Caki2 (cell line): ENCODE measurements at places on chromosomes 12 and 14. TPM values are rescaled to one million over a fixed set of nuclear protein-coding genes. Genes with fewer than 3 reads are reported as not detected.

Gene TNS2
- 5.1 and 5.6 TPM in 2 replicates for total RNA-seq

DNA sequence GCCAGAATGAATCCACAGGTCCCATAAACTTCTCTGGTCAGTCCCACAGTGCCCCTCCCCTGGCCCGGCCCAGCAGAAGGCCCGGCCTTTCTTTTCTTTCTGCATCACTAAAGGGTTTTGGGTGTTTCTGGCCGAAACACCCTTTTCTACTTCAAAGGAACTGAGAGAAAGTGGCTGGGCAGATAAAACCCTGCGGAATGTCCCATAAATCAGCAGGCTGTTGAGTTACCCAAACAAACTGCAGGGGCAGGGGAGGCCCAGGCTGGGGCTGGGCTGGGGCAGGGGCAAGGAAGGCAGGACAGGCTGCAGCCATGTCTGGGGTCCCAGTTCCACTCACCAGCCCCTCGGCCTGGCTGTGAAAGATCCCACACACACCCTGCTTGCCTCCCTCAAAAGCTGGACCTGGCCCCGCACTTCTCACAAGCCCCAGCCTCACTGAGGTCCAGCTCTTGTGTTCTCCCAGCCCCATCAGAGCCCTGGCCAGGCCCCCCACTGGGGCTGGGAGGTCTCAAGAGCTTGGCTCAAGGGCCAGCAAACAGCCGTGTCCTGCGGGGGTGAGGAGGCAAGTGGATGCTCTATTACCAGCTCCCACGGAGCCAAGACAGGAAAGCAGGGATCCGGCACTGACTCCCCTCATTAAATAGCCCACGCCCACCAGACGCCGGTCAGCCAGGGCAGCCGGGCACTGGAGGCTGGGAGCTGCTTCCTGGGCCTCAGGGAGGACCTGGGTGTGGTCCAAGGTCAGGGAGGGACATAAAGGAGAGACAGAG is 41.9 kb downstream of the CCNK start:
- no peak for DNase-seq

Gene KCNH3
- 3.2 and 3.6 TPM in 2 replicates for total RNA-seq

- DNase-seq, result peak; percentile 33
Observed at GRCh38 chr14:93533842-93534241, 103.1 kb downstream of the UNC79 start.

- DNase-seq, result peak; percentile 17
Observed at GRCh38 chr14:67311868-67312267, 47.7 kb downstream of the ATP6V1D start.

GRCh38 chr12:103734863-103735262 is 106.2 kb downstream of the NT5DC3 start:
- DNase-seq, result no peak
